Activated naive CD4-positive, alpha-beta T cell treated with anti-CD3 and anti-CD28 coated beads, Interleukin-2, amount 10 ng/mL, durations not matched to agents 5 hours and 36 hours (primary cell): ENCODE measurements at places on chromosomes 5 and 9. TPM values are rescaled to one million over a fixed set of nuclear protein-coding genes. Genes with fewer than 3 reads are reported as not detected.

The HK3 gene
- 0.18 TPM for total RNA-seq

The IL3 gene
- not detected for total RNA-seq

The LHX2 gene
- total RNA-seq: not detected

The ISOC1 gene
- total RNA-seq: 14.7 TPM

The PCDHGA7 gene
- not detected for total RNA-seq
